ENCODE measurements at places on chromosomes 5 and 9. TPM values are rescaled to one million over a fixed set of nuclear protein-coding genes. Genes with fewer than 3 reads are reported as not detected.

The CETN3 gene
- 5.8 TPM for total RNA-seq

The PLCXD3 gene
- 3.5 TPM for total RNA-seq

The FAM151B gene
- total RNA-seq, result 1.8 TPM

GRCh38 chr9:116193636-116194035 lies 40.0 kb downstream of the PAPPA start:
- DNase-seq, result no peak

GRCh38 chr9:68637020-68637419 lies 68.0 kb upstream of the PIP5K1B start:
- no peak for DNase-seq

GRCh38 chr9:77817590-77818311 lies 169.6 kb upstream of the GNA14 start:
- no peak for DNase-seq

GRCh38 chr9:111458139-111459009 lies 25.8 kb downstream of the ECPAS start:
- no peak for DNase-seq

DNA sequence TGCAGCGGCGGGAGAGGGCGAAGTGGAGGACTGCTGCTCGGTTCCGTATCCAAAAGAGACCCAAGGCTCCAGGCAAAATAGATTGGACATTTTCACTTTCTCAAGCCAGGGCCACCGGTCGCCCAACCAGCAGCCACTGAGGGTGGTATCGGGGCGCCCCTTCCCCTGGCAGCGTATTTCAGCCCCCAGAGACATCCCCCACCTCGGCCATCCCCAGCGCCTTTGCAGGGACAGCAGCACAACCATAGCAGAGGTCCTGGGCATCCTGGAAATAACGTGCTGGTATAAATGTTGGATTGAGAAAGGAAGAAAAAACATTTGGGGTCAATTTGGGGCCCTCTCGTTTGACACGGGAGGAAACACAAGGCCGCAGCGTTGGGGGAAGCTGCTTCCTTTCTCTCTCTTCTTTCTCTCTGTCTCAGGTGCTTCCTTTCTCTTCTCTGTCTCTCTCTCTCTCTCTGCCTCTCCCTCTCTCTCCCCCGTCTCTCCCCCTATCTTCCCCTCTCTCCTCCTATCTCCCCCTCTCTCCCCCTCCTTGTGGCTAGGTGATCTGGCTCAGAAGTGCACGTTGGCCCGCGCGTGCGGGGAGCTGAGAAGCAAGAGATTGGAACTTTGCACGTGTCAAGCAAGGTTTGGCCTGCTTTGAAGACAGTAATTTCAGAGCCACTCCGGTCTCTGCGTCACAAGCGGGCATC lies 624 bp upstream of the RETREG1 start:
- no peak for DNase-seq

GRCh38 chr5:179906294-179906794 lies 1.4 kb downstream of the TBC1D9B start:
- no peak for DNase-seq

GRCh38 chr9:35940458-35941407 lies 17.2 kb downstream of the OR2S2 start:
- no peak for DNase-seq

DNA sequence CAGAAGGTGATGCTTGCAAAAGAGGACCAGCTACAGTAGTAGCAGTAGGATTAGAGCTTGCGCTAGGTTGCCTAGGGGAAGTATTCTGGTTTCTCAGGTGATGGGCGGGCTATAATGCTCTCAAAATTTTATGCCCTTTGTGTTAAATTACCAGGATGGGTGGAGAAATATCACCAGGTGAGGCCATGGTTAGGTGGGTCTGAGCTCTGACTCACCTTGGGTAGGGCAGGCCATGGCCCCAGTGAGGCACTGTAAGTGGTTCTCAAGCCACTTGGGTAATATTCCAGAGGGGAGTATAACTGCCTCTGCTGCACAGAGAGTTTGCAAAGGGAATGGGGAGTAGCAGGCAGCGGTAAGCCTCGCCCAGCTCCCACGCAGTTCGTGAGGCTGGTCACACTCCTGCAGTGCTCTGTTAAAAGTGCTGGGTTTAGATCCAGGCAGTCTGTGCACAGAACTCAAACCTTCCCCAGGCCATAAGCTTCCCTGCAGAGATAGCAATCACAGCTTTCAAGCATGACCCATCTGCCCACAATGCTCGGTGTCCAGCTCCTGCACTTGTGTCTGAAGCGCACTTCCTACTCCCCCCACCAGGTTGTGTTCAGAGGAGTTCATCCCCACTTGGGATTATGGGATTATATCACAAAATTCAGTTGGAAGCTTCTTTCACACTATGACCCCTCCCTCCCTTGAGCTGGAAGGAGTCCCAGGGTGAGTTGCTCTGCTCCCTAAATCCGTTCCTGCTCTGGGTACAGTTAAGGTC lies 575.0 kb downstream of the CHSY3 start:
- no peak for DNase-seq

- DNase-seq, result no peak
Observed at GRCh38 chr5:1952444-1953099, 69.8 kb upstream of the IRX4 start.

DNA sequence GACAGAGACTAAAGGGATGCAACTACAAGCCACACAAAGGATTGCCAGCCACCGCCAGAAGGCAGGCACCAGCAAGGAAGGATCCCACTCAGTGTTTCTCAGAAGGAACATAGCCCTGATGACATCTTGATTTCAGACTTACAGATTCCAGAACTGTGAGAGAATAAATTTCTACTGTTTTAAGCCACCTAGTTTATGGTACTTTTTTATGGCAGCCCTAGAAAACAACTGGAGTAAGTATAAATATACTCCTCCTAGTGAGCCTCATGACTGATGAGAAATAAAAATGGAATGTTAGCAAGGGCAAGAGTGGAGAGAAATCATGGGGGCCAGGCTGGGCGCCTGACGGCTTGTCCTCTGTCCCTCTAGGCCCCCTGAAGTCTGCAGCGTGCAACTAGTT lies 307.3 kb downstream of the PIK3R1 start:
- DNase-seq, result no peak

GRCh38 chr5:160369990-160370712 lies at the start of gene C1QTNF2:
TSS of gene C1QTNF2 (minus strand) at chr5:160370626. CDS start at chr5:160355011, 15,615 bp downstream.
- DNase-seq, result peak; percentile 66

DNA sequence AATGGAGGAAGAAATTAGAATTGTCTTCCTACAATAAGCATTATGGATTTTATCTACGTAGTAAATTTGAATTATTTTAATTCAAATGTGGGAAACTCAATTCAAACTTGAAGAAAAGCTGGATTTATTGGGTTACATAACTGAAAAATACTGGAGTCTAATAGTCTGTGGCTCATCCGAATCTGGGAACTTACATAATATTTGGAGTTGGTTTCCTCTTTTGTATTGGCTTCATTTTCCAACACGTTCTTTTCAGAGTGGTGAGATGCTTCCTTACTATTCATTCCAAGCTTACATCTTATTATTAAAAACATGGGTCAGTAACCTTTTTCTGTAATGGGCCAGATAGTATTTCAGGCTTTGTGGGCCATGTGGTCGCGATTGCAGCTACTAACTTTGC lies 164.8 kb downstream of the ARHGAP26 start:
- DNase-seq, result no peak

- DNase-seq, result no peak
Observed at GRCh38 chr5:147966829-147967228, 60.5 kb upstream of the C5orf46 start.

DNA sequence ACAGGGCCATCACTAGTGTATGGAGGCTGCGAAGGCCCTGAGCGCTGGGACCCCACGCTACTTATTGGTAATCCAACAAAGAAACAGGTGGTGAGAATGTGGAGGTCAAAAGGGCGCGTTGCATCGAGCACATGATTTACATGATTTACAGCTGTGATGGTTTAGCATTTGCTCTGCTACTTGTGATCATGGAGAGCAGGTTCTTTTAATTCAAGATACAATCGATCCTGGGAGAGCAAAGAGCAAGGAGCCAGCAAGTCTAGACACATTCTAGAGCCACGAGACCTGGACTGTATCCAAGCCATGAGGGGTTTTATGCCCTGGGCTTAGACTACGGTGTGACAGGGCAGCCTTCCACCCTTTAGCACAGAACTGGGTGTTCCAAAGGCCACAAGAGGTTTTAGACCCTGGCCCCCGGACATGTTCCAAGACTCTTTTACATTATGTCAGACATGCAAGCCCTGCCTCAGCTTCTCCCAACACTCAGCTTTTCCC lies 47.0 kb upstream of the CLK4 start:
- no peak for DNase-seq

- peak; percentile 87 for DNase-seq
Observed at GRCh38 chr9:127802576-127803443, at the start of gene FPGS. TSS of gene FPGS (plus strand) at chr9:127802882. CDS start at chr9:127802925, 43 bp downstream.
